H9 (cell line): ENCODE measurements at places on chromosomes 1 and 21. TPM values are rescaled to one million over a fixed set of nuclear protein-coding genes. Genes with fewer than 3 reads are reported as not detected.

GRCh38 chr21:38048167-38048566 is 131.9 kb upstream of the KCNJ6 start:
- DNase-seq: no peak
- no peaks in the 10 kb centered on the region for H3K36me3 ChIP-seq
- no peaks in the 10 kb centered on the region; the same call in 1 of the 2 replicates for H3K27me3 ChIP-seq
- no peak overlapping the region for H3K27ac ChIP-seq
- no peak overlapping the region for H3K4me3 ChIP-seq

DNA sequence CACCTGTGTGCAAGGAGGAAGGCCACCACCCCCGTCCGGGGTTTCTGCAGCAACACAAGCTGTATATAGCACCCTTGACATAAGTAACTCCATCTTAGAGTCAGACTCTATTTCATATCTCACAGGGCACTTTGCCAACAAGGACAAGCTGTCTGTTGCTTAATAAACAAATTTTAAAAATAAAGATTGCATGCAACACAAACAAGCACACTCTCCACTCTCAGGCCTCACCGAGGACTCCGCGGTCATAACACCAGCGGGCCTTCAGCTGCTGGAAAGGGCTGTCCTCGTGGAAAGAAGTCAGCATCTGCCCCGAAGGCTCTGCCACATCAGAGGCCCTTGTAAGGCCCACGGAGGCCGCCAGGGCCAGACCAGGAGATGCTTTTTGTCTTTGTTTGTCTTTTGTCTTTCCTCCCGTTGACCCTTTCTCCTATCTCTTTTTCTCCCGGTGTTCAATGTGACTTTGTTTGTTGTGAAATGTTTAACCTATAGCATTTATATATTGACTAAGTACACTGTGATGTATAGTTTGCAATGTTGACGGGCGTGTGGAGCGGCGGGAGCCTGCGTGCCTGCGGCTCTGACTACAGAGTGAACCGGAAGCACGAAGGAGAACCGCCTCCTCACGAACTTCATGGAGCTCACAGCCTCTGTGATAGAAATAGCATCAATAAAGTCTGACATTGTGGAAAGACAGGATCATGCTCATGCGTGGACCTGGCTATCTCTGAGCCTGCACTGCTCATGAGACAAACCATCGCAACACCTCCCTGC is 24.1 kb downstream of the MEGF6 start:
- DNase-seq: no peak
- H3K36me3 ChIP-seq: peaks cover 7% of the 10 kb centered on the region; the same call in 1 of the 2 replicates
- no peaks in the 10 kb centered on the region for H3K4me1 ChIP-seq
- H3K4me3 ChIP-seq: 0 out of 3 replicates have a peak overlapping the region, but pooled peaks have one; percentile 1
- H3K27ac ChIP-seq: no peak overlapping the region

DNA sequence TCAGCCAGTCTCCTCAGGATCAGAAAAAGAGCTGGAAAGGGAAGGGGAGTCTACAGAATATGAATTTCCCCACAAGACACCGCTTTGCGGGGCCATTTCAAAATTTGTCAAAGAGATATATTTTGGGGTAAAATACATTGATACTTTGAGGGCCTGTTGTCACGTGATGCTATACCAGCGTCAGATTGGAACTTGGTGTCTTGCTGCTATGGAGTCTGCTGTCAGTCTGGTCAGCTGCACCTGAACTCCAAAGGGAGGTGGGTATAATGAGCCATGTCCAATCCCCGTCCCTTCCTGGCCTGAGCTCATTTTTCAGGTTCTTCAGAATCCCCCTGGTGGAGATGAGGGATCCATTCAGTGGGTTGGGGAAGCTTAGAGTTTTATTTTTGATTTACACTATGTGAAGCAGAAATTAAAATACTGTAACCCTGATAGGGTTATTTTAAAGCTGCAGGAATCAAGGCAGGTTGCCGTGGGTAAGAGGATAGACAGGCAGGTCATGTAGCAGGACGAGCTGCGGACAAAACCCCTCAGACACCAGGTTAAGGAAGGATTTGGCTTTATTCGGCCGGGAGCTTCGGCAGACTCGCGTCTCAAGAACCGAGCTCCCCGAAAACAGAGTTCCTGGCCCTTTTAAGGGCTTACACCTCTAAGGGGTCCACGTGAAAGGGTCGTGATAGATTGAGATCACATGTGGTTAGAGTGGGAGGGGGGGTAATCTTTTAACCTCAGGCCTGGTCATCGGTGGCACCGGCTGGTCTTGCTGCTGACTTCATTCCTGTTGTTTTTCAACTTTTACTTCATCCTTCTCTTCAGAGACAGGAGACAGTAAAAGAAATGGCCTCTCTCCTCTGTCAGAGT is 2.2 kb upstream of the POFUT2 start:
- no peak overlapping the region for H3K27ac ChIP-seq
- DNase-seq: peak; percentile 26
- H3K27me3 ChIP-seq: no peaks in the 10 kb centered on the region
- no peak overlapping the region for H3K4me3 ChIP-seq
- no peaks in the 10 kb centered on the region; the same call in 1 of the 2 replicates for H3K4me1 ChIP-seq
- peaks cover 10% of the 10 kb centered on the region for H3K36me3 ChIP-seq

Gene HAO2
- 0.13 and 0.61 TPM in 2 replicates for total RNA-seq

Gene SPOCD1
- total RNA-seq: 1.5 and 2.7 TPM in 2 replicates

Gene UAP1
- 25.8 and 26.9 TPM in 2 replicates for total RNA-seq

Gene SDC3
- 24.2 and 25.9 TPM in 2 replicates for total RNA-seq

Gene MYOG
- not detected in 2 replicates for total RNA-seq
